ENCODE measurements at places on chromosomes 13 and 19. TPM values are rescaled to one million over a fixed set of nuclear protein-coding genes. Genes with fewer than 3 reads are reported as not detected.

The F7 gene
- not detected for total RNA-seq

The ZNF835 gene
- total RNA-seq = 0.98 TPM

The IGFL2 gene
- total RNA-seq = 0.08 TPM

The TMEM221 gene
- total RNA-seq = not detected

The CCNA1 gene
- total RNA-seq = 10.6 TPM

The CGB3 gene
- not detected for total RNA-seq

The ZNF329 gene
- 10.2 TPM for total RNA-seq

The DCLK1 gene
- 1.5 TPM for total RNA-seq

The PRRG2 gene
- 0.74 TPM for total RNA-seq

The GPC6 gene
- total RNA-seq = 19.4 TPM

The KLK12 gene
- total RNA-seq = not detected

The TFPT gene
- 61.6 TPM for total RNA-seq

The CYP2A6 gene
- not detected for total RNA-seq

The DHDH gene
- total RNA-seq = not detected

The ZNF90 gene
- total RNA-seq = 8.6 TPM

The ASF1B gene
- total RNA-seq = 40.6 TPM

The ZNF584 gene
- 14.3 TPM for total RNA-seq

The CCDC194 gene
- total RNA-seq = not detected

The TLE2 gene
- 1.0 TPM for total RNA-seq

The CRB3 gene
- not detected for total RNA-seq

The LACC1 gene
- 2.5 TPM for total RNA-seq

The LYPD5 gene
- total RNA-seq = 1.0 TPM

The ZNF709 gene
- 0.98 TPM for total RNA-seq

The ZNF30 gene
- 2.7 TPM for total RNA-seq

The MBD3L5 gene
- not detected for total RNA-seq

The FAM83E gene
- total RNA-seq = 1.8 TPM

The ZBTB32 gene
- not detected for total RNA-seq

The SLC15A1 gene
- total RNA-seq = not detected

The SGCG gene
- 2.2 TPM for total RNA-seq

The MAU2 gene
- 51.7 TPM for total RNA-seq

The CD33 gene
- total RNA-seq = 3.1 TPM

The TNNT1 gene
- total RNA-seq = 83.9 TPM

The PSG4 gene
- total RNA-seq = not detected

The CEACAM3 gene
- total RNA-seq = not detected

The ZNF878 gene
- 0.15 TPM for total RNA-seq

The SPC24 gene
- 193 TPM for total RNA-seq

The ZNF607 gene
- total RNA-seq = 5.9 TPM

The ZNF723 gene
- total RNA-seq = 0.29 TPM

All from A375 (cell line).